NCI-H524 (cell line): ENCODE measurements at places on chromosomes 5 and 9.

GRCh38 chr9:98362624-98363252, 107.3 kb upstream of the TBC1D2 start:
- no peak for DNase-seq

- no peak for DNase-seq
These were observed 228.6 kb downstream of the NR3C1 start for GRCh38 chr5:143174714-143175398.

DNA sequence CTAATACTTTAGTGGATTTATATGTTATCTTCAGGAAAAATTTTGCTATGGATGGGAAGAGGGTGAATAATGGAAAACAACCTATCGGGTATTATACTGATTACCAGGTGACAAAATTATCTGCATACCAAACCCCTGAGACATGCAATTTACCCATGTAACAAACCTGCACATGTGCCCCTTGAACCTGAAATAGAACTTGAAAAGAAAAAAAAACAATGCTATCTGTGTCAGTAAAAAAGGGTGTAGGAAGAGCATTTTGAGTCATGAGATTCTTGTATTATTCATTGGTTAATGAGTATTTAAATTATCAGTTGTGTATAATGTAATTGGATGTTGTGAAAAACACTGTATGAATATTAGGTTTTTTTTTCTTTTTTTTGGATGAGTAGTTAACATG, 75.4 kb downstream of the PRR16 start:
- no peak for DNase-seq

DNA sequence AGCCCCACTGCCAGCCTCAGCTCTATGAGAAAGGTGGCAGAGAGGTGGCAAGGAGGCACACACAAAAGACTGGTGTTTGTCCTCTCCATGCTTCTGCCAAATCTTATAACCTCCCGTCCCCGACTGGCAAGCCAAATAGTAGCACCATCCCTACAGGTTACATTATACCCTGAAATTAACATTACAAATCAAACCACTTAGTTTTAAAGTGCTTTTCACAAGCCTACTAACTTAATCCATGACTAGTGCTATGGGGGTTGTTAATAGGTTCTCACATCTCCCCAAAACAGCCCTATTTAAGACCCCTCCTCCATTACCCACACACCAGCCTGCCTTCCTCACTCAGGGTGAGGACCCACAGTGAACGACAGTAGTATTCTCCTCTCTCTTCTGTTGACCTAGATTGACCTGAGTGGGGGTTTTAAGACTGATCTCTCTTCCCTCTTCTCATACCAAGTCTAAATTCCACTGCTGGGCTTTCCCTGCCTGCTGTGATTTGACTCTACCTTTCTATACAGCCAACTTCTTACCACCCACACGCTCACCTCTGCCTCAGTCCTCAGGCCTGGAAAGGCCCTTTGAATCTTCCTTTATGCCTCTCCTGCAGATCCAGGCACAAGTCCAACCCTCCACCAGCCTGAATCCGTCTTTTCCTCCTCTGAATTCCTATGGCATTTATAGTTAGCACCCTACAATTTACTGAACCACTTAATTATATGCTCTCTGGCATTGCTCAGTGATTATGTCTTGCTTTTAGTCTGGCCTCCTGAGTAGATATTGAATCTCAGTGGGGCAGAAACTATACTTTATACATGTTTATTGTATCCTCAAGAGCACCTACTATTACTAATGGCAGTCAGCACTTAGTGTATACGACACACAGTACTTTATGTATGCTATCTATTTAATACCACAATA, 116.1 kb downstream of the TMEM174 start:
- no peak for DNase-seq

- no peak for DNase-seq
These were observed 184.0 kb downstream of the OLFM1 start for GRCh38 chr9:135271425-135271824.

DNA sequence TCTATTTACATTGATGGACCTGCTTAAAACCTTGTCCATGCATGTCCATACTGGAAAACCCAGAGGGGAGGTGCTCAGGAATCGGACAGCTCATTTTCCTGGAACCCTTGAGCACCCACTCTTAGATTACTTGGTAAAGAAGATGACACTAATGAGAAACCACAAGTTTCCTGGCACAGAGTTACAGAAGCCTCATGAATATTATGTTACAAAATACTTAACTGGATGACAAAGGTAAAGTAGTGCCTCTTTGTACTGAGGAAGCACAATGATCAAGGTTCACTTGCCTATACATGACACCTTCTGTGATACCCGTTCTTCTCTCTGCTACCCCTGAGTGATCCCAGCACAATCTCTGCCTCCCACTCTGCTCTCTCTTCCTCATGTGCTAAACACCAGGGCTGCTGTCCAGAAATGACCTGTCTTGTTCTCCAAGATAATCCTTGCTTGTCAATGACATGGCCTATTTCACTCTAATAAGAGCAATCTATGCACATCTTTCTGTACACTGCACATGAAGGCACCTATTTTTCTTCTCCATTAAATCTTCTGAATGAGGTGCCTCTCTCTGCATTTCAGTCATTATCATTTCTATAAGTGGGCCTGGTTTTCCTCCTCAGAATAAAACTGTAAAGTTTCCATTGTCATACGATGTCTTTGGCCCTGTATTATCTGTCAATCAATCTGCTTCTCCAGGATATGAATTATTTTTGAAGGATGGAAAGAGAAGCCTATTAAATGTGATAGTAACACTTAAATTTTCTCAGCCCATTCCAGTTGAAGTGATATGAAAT, 684.0 kb upstream of the ACO1 start:
- DNase-seq: no peak

- DNase-seq: no peak
These were observed 58.7 kb upstream of the RNU6ATAC start for GRCh38 chr9:134223091-134223490.

DNA sequence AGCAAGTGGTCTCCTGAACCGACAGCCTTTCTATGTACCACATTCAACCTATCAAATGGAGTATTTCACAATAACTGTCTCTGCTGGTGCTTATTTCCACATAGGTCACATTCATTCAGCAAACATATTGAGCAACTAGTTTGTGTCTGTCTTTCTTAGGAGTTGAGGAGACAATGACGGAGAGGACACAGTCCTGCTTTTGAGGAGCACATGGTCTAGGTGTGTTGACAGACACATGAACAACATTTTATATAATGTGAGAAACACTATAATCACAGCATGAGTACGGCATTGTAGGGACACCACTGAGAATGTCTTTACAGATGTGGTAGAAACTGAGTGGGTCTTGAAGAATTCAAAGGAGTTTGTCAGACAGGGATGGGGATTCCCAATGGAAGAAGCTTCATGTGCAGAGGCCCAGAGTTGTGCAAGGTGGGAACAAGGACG, 28.5 kb downstream of the NFIL3 start:
- no peak for DNase-seq

DNA sequence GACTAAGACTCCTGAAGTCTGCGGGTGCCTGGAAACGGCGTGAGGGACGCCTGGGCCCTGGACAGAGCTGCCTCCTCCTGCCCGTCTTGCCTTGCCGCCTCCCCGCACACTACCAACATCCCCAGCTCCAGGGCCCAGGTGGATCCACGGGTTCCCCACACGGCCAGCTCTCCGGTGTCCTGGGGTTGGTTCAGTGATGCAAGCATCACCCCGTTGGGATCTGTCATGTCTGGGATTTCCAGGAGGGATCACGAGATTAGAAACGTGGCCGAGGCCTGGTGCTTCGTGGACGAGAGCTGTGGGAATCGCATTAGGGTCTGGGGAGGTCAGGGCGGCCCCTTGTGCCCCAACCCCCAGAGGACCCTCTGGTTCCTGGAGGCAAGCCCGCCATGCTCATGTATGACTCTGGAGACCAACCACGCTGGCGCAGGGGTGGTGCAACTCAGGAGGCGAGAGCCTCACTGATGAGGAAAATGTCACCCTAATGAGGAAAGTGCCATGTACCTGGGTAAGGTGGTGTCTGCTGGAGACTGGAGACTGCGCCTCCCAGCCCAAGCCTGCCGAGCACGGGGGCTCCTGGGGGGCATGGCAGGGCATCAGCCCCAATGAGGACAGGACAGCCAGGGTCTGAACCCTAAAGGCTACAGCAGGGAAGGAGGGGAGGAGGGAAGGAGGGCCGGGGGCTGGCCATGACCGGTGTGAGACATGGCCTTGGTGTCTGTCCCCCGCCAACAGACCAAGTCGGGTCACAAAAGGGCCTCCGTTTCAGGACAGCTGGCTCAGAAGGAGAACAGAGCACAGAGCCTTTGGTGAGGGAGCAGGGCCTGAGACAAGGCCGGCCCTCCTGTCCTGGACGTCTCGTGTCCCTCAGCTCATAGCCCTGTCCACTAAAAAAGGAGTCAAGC, 31.9 kb upstream of the SLC6A19 start:
- no peak for DNase-seq

DNA sequence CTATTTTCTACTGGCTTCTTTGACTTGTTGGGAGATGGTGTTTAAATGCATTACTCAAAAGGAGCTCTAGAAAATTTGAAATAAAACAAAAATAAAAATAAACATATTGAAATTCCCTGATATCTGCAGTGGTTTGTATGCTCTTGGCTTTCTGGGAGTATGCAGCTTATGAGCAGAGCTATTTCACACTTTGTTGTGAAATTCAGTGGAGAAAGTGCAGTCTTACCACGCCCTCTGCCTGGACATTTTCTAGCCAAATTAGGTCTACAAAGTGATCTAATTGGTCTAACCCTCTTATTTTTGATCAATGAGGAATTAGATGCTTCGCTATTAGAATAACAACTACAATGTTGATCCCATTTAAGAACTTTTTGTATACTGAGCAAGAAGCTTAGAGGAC, 66.8 kb downstream of the INSYN2B start:
- DNase-seq: no peak

GRCh38 chr9:124754289-124754688, 16.8 kb downstream of the NR6A1 start:
- DNase-seq: no peak
